ENCODE measurements at places on chromosomes 6 and 20.

- peaks cover 3% of the 10 kb centered on the region for H3K4me1 ChIP-seq
- H3K4me3 ChIP-seq, result no peak overlapping the region
- H3K36me3 ChIP-seq, result no peaks in the 10 kb centered on the region
- DNase-seq, result no peak
These were observed 27.0 kb upstream of the SSTR4 start for GRCh38 chr20:23007886-23008655.

- no peak overlapping the region for H3K4me3 ChIP-seq
- DNase-seq, result no peak
- H3K4me1 ChIP-seq, result peaks cover 4% of the 10 kb centered on the region
- no peaks in the 10 kb centered on the region for H3K36me3 ChIP-seq
- H3K27ac ChIP-seq, result no peak overlapping the region
- H3K27me3 ChIP-seq, result no peaks in the 10 kb centered on the region
These were observed 7.6 kb downstream of the MAPK14 start for GRCh38 chr6:36035225-36035624.

GRCh38 chr6:131103296-131103695 lies 32.0 kb upstream of the AKAP7 start:
- no peak for DNase-seq
- no peak overlapping the region for H3K27ac ChIP-seq
- H3K36me3 ChIP-seq, result no peaks in the 10 kb centered on the region
- H3K4me1 ChIP-seq, result no peaks in the 10 kb centered on the region

GRCh38 chr6:54134935-54135334 lies 23.7 kb downstream of the MLIP start:
- H3K27ac ChIP-seq, result no peak overlapping the region
- DNase-seq, result no peak
- H3K4me1 ChIP-seq, result no peaks in the 10 kb centered on the region
- H3K36me3 ChIP-seq, result no peaks in the 10 kb centered on the region
- no peak overlapping the region for H3K4me3 ChIP-seq

GRCh38 chr6:35037664-35038038 lies 103.5 kb downstream of the TCP11 start:
- no peak overlapping the region for H3K4me3 ChIP-seq
- H3K27me3 ChIP-seq, result no peaks in the 10 kb centered on the region
- H3K27ac ChIP-seq, result peak overlapping the region; percentile 22
- peaks cover 44% of the 10 kb centered on the region for H3K4me1 ChIP-seq
- no peak for DNase-seq

DNA sequence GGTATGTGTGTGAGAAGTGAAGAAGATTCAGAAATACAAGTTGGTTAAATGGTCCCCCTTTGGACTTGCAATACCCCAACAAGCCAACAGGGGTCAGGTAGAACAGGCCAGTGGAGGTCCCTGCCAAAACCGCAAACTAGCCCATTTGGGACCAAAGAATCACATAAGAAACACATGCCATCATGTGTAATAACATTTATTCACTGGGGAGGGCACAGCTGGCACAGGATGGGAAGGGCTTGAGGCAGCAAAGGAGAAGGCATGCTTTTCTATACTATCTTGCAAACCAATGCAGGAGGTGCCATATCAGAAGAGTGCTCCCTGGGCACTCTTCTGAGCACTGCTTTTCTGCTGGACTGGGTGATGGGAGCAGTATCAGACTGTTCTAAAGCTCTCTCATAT lies 116.1 kb upstream of the TRAF3IP2 start:
- no peak overlapping the region for H3K4me3 ChIP-seq
- peaks cover 14% of the 10 kb centered on the region for H3K4me1 ChIP-seq

GRCh38 chr20:63098195-63098810 lies 91.5 kb upstream of the BHLHE23 start:
- H3K27me3 ChIP-seq, result peaks cover 38% of the 10 kb centered on the region
- DNase-seq, result no peak
- no peak overlapping the region for H3K27ac ChIP-seq
- peaks cover 27% of the 10 kb centered on the region for H3K4me1 ChIP-seq

DNA sequence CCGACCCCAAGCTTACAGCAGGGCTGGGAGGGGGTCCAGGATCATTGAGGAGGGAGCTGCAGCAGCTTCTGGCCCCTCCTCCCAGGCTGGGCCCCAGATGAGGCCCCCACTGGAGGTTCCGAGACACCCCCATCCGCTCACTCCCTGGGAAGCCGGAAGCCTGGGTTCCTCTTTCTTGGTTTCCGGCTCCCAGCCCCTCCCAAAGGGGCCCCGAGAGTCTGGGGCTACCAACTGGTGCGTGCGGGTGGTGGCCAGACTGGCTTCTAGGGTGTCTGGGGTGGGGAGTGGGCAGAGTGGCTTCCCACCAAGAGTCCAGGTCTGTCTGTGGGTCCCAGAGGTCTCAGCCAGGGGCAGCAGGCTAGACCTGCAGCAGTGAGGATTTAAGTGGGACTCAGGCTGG lies 2.2 kb downstream of the RGS19 start:
- H3K4me1 ChIP-seq, result peaks cover 44% of the 10 kb centered on the region
- H3K27me3 ChIP-seq, result no peaks in the 10 kb centered on the region
- no peak overlapping the region for H3K27ac ChIP-seq
- H3K4me3 ChIP-seq, result no peak overlapping the region
- DNase-seq, result no peak

GRCh38 chr6:158558415-158559306 lies 1.2 kb upstream of the TMEM181 start:
- H3K4me1 ChIP-seq, result peaks cover 22% of the 10 kb centered on the region
- H3K36me3 ChIP-seq, result peaks cover under 1% of the 10 kb centered on the region
- H3K27me3 ChIP-seq, result no peaks in the 10 kb centered on the region
- no peak overlapping the region for H3K4me3 ChIP-seq
- no peak for DNase-seq

GRCh38 chr6:34129753-34130152 lies 16.1 kb downstream of the GRM4 start:
- no peak overlapping the region for H3K27ac ChIP-seq
- no peak for DNase-seq
- H3K36me3 ChIP-seq, result peaks cover 11% of the 10 kb centered on the region
- H3K27me3 ChIP-seq, result no peaks in the 10 kb centered on the region

GRCh38 chr6:121042766-121043165 lies 291.5 kb downstream of the TBC1D32 start:
- no peaks in the 10 kb centered on the region for H3K36me3 ChIP-seq
- no peak overlapping the region for H3K27ac ChIP-seq
- H3K4me1 ChIP-seq, result no peaks in the 10 kb centered on the region
- no peaks in the 10 kb centered on the region for H3K27me3 ChIP-seq
- DNase-seq, result no peak
- no peak overlapping the region for H3K4me3 ChIP-seq

DNA sequence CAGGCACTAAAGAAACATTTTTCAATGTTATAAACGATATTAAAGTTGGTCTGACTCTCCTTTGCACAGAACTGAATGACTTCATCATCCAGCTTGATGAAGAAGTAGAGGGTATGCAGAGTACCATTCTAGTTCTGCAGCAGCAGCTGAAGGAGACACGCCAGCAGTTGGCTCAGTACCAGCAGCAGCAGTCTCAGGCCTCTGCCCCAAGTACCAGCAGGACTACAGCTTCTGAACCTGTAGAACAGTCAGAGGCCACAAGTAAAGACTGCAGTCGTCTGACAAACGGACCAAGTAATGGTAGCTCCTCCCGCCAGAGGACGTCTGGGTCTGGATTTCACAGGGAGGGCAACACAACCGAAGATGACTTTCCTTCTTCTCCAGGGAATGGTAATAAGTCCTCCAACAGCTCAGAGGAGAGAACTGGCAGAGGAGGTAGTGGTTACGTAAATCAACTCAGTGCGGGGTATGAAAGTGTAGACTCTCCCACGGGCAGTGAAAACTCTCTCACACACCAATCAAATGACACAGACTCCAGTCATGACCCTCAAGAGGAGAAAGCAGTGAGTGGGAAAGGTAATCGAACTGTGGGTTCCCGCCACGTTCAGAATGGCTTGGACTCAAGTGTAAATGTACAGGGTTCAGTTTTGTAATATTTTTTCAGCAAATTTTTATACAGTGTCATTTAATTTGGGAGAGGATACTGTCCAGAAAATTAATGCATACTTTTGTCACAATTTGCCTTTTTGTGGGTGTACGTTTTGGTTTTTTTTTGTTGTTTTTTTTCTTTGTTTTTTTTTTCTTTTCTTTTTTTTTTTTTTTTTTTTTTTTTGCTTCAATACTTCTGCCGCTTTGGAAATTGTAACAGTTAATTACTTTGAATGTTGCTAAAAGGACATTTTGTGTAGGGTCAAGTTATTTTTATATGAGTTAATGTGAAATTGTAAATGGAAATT lies 6.6 kb upstream of the ACAT2 start:
- H3K36me3 ChIP-seq, result peaks cover 23% of the 10 kb centered on the region
- no peak overlapping the region for H3K27ac ChIP-seq
- H3K27me3 ChIP-seq, result no peaks in the 10 kb centered on the region
- H3K4me3 ChIP-seq, result no peak overlapping the region
- no peaks in the 10 kb centered on the region for H3K4me1 ChIP-seq
